Small intestine (tissue), 16 donors: ENCODE measurements at places on chromosomes 2 and 18. TPM values are rescaled to one million over a fixed set of nuclear protein-coding genes. Genes with fewer than 3 reads are reported as not detected.

The EVX2 gene
- polyA plus RNA-seq, result not detected

GRCh38 chr2:23757686-23758433 is 169.1 kb downstream of the ATAD2B start:
- DNase-seq, result peak; percentile 88

DNA sequence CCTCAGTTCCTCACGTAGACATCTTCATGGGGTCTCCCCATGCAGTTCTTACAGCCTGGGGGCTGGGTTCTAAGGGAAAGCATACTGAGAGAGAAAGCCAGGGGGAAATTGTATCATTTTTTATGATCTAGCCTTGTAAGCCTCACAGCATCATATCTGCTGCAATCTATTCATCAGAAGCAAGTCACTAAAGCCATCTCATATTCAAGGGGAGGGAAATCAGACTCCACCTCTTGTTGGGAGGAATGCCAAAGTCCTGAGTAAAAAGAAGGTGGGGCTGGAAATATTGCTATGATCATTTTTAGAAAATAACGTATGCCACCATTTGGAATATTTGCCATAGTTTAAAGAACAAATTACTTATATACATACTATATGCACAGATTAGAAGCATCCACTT is 304.6 kb downstream of the TXNL1 start:
- DNase-seq, result no peak

The CNDP1 gene
- polyA plus RNA-seq, result 6.2 TPM

DNA sequence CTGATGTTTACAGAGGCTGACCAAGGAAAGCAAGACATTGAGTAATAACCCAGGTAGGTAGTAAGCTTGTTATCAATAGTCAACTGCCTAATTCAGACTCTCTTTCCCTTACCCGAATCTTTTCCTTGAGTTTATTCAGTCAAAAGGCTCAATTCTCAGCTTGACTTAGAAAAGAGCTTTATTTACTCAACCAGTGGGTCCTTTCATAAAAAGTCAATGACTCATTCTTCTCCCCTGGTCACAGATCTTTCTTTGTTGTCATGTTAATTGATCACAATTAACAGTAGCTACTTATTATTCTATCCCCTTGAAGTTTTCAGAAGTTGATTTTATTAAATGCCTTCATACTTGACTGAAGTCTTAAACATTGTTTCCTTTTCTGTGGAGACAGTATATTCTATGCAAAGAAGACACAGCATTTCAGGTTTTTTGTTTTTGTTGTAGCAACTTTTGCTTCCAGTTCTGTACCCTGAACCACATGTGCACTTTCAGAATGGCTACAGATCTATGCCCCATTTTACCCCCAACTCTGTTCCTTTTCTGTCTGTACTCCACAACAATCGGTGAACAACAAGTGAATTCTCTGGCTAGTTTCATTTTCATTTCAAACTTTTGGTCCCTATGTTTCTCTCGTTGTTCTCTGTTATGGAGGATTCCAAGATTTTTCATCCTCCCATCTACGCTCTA is 428.3 kb downstream of the NCKAP5 start:
- DNase-seq, result no peak

DNA sequence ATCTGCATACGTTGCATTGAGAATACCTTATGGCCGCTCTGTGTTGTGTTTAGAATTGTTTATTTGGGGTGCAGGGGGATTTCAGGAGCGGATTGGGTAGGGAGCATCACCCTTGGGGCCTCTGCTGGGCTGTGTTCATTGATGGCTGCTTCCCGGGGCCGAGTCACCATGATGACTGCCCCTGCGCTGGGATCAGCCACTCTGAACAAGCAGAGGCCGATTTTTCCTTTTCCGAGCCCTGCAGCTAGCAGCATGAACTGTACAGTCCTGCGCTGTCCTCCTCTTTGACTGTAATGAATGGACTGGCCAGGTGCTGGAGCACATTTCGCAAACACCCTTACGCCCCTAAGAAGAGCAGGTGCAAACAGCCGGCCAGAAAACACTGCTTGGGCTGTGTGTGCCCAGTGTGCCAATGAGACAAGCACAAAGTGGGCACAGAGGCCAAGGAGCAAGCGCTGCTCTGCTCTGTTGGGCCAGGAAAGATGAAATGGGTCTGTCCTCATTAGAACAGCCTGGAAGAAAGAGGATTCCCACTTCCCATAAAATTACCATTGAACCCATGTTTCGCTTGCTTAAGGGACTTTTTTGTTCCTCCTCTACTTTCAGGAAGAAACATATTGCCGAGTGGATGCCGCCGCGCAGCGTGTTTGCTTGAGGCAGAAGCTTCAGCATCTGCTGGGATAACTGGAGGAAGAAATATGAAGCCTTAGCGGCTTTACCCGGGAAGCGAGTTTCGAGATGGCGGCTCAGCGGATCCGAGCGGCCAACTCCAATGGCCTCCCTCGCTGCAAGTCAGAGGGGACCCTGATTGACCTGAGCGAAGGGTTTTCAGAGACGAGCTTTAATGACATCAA is 82.7 kb downstream of the SH3BP4 start:
- DNase-seq, result no peak

DNA sequence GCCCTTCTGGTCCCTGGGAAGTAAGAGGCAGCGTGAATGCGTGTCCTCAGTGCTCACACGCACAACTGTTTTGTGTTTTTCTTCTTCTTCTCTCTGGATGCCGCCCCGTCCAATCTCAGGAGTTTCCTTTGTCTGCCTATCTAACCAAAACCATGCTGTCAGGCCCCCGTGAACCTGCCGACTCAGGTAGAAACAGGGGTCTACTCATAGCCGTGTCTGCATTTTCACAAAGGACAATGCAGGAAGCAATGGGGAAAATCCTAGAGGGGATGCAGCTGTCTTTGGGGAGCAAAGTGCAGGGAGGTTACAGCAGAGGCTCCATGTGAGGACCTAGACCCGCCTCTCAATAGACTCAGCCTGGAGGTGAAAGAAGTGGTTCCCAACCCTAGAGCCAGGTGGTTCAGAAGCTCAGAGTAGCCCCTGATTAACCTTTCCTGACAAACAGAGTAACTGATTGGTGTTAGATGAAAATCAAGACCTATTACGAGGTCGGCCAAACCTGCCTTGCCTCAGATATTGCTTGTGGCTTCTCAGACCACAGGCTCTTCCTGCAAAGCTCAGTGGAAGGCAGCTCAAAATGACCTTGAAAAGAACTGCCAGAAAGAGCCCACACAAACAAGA is 49.3 kb downstream of the CD226 start:
- DNase-seq, result no peak

DNA sequence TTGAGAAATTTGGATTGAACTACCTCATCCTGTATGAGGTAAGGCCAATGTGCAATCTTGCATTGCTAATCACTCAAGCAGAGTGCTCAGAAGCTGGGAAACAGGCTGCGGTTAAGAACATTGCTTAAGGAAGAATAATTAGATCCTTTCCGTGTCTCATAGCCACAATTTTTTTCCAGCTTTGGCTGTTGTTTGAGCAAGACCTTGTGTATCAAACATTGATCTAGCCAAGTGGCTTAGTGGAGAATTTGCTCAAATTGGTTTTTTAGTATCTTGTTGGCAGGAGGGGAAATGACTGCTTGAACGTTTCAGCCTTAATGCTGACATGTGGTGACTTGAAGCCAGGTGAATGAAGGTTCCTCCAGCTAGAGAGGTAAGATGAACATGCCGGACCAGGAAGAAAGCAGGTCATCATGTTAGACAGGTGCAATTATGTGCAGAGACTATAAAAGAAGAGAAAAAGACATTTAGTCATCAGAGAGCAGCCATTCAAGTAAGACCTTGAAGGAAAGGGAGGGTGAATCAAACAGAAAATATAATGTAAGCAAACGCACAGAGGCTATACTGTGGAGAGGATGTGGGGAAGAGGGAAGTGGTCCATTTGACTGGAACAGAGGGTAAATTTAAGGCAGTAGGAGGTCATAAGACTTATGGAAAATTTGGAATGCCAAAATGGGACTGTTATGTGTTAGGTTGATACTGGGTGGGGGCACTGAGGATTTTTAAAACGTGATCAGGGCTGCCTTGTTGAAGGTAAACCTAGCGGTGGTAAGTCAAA is 98.9 kb upstream of the CYP1B1 start:
- DNase-seq, result no peak

The MIB1 gene
- polyA plus RNA-seq, result 3.5 TPM

- no peak for DNase-seq
Observed at GRCh38 chr2:3311601-3312000, 66.0 kb downstream of the EIPR1 start.

DNA sequence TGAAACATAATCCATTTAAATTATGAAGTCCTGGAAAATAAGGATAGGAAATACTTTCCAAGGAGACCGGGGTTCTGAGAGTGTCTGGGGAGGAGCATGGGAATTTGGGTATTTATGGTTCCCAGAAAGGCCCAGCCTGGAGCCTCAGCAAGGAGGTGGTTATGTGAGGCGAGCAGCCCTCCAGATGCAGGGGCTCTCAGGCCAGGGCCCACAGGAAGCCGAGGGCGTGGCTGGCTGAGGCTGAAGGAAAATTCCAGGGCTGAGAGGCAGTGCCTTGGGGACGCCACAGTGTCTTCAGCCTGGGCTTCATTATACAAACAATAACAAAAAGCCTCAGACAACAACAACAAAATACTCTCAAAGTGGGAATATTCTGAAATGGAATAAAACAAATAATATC is 86.9 kb upstream of the SERPINE2 start:
- DNase-seq, result no peak

- peak; percentile 48 for DNase-seq
Observed at GRCh38 chr2:34365932-34366331, 766.8 kb upstream of the FAM98A start.

- DNase-seq, result no peak
Observed at GRCh38 chr2:29031046-29031445, 43.3 kb downstream of the PCARE start.
